ENCODE measurements at places on chromosomes 11 and 22. TPM values are rescaled to one million over a fixed set of nuclear protein-coding genes. Genes with fewer than 3 reads are reported as not detected.

DNA sequence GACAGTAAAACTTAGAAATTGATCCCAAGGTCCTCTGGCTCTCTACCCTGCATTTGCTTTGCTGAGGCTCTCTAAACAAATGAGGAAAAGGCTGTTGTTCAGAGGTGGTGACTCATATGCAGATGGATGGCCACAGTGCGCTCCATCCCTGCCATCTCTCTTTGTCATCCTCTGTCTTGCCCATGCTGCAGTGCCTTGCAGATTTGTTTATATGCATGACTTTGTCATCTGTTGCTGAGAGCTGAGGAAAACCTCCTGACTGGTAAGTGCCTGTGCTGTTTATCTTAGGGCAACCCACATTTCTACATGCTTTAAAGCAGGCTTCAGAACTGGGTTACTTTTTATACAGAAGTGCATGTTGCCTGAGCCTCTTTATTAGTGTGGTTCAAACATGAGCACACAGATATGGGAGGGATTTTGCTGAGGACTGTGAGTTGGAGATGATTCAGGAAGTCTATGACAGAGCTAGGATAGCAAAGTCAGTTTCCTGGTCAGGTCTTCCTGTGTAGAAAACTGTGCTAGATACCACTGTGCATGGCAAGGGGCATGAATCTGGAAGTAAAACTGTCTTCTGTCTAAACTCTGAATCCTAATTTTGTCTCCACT lies 57.4 kb downstream of the JAM3 start:
- no peak for DNase-seq

- DNase-seq: peak; percentile 84
These were observed at the start of gene CYB5R2 for GRCh38 chr11:7672960-7673723. Gene CYB5R2 (minus strand): TSS chr11:7673500. CDS start chr11:7672825, 675 bp downstream.

CDC42EP2 gene
- 31.5 TPM for total RNA-seq

DNA sequence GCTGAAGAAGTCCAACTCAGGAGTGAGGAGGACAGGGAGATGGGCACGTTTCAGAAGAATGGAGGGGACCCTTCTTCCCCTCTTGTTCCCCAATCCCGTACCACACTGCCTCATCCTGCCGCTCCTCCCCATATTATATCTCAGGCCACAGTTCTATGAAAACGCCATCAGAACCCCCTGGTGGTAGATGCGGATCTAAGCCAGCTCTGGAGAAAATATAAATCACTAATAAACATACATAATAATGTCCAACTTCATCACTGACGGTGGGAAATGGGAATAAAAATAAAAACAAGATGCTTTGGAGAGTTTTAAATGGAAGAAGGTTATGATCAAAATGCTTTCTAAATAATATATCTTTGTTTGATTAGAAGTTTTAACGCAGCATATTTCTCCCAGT lies 400.3 kb downstream of the CADM1 start:
- no peak for DNase-seq

CARNS1 gene
- total RNA-seq: not detected

GRCh38 chr11:8693010-8693551 lies 10.5 kb downstream of the RPL27A start:
- peak; percentile 2 for DNase-seq

GRCh38 chr11:1929621-1930461 lies 10.3 kb downstream of the TNNT3 start:
- DNase-seq: peak; percentile 9

DNA sequence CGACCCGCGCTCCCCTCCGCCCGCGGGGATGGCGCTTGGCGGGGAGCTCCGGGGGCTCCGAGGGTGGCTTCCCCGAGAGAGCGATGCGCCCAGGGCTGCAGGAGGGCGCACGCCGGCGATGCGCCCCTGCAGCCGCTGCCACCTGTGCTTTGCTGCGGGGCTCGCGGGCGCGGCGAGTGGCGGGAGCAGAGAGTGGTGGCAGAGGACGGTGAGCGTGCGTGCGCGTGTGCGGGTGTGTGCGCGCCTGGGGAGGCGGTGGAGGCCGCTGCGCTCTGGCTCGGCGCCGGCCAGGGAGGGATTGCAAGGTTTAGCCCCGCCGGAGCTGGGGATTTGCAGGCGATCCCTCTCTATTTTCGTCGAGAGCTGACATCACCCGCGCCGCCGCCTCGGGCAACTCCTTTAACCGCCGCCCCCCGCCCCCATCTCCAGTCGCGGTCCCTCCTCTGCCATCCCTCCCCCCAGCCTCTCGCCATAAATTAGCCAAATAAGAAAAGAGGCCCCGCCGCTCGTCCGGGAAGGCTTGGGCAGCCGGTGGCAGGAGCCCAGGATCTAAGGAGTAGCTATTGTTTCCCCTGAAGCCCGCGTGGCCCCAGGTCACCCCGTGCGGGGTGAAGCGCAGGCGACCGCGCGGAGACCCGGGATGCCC lies at the start of gene SLC1A2:
TSS of gene SLC1A2 (minus strand) at position 375 of the 646 bp plus-strand sequence. CDS start 592 bp downstream, outside the sequence.
- peak; percentile 18 for DNase-seq

KCNK4 gene
- total RNA-seq: 0.76 TPM

- peak; percentile 64 for DNase-seq
These were observed 14.1 kb upstream of the MDK start for GRCh38 chr11:46367244-46367915.

GRCh38 chr11:34727228-34727737 lies 106.4 kb downstream of the EHF start:
- DNase-seq: no peak

DNA sequence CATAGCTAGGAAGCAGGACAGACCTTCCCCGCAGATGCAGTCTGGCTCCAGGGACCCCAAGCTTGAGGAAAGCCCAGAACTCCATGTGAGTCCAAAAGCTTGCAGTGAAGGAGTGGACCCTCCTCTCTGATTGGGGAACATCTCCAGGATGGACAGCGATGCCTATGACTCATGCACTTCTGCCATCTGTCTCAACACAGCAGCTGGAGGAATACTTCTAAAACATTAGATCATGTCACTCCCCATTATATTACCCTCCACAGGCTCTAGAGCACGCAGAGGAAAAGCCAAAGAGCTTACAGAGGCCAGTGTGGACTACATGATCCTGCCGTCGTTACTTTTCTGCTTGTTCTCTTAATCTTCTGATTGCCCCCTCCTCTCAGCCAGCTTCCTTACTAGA lies 605.7 kb downstream of the INSC start:
- DNase-seq: no peak

- no peak for DNase-seq
These were observed 352.8 kb downstream of the SHANK2 start for GRCh38 chr11:70899616-70900015.

DNA sequence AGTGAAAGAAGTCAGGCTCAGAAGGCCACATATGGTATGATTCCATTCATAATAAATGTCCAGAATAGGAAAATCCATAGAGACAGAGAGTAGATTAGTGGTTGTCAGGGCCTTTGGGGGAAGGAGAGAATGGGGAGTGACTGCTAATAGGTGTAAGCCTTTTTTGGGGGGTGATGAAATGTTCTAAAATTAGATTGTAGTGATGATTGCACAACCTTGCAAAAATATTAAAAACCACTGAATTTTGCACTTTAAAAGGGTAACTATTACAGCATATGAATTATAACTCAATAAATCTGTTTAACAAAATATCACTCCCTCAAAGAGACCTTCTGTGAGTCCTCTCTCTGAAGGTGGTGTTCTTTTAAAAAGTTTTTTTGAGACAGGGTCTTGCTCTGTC lies 72.3 kb upstream of the GRK3 start:
- DNase-seq: no peak

GRCh38 chr11:85889676-85890579 lies 34.7 kb downstream of the CCDC83 start:
- DNase-seq: no peak

GRCh38 chr11:92269021-92269420 lies 44.4 kb downstream of the FAT3 start:
- no peak for DNase-seq

DNA sequence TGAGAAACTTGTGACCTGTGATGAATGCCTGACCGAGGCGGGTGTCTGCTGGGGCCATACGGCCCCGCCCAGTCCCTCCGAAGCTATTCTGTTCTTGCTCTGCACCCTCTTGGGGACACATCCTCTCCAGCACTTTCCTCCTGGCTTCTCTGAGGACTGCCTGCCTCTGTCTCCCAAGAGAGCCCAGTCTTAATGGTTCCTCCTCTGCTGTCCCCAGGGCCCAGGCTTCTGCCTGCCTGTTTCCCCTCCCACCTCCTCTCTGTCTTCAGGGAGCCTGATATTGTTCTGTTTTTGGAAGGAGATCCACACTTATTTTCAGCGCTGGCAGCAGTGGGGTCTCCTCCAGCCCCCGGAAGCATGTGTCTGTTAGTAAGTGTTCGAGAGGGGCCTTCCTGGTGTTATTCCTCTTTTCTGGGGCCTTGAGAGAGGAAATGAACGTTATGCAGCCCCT lies 18.7 kb downstream of the SYNGR1 start:
- DNase-seq: no peak

Data from uterus (tissue), 4 donors.